Common myeloid progenitor, CD34-positive (primary cell): ENCODE measurements at places on chromosomes 11 and 22.

- no peak overlapping the region for H3K27ac ChIP-seq
- H3K4me3 ChIP-seq, result no peak overlapping the region
- H3K27me3 ChIP-seq, result peaks cover 6% of the 10 kb centered on the region
- H3K36me3 ChIP-seq, result no peaks in the 10 kb centered on the region
- no peaks in the 10 kb centered on the region for H3K4me1 ChIP-seq
- DNase-seq, result no peak
These were observed 55.3 kb downstream of the TRMU start for GRCh38 chr22:46390652-46391301.

DNA sequence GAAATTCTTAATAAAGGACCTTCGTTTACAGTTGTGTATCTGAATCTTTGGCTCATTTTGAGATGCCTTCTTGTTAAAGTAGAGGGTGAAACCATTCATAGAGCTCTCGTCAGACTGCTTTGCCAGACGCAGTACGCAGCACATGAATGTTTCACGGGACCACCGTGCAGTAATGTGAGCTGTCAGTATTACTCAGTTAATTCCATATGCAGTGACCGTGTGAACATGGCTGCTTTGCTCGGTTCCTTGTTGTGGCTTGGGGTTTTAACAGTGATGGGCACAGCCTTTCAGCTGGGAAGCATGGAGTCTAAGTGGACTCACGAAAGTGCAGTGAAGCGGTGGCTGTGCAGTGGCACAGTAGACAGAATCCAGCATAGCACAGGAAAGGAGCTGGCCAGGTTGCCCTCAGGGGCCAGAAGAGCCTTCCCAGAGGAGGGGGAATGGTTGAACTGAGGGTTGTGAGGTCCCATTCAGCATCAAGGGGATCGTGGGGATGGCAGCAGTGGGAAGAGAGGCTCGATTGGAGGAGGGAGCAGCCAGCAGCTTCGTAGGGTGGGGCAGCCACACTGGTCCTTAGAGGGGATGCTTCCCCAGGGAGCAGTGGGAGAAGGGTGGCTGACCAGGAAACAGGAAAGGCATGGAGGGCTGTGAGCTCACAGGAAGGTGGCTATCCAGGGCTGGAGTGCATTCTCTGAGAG, 31.4 kb downstream of the PPFIA1 start:
- no peaks in the 10 kb centered on the region for H3K27me3 ChIP-seq
- peaks cover 6% of the 10 kb centered on the region for H3K36me3 ChIP-seq
- no peak overlapping the region for H3K4me3 ChIP-seq
- DNase-seq, result no peak
- no peak overlapping the region for H3K27ac ChIP-seq

DNA sequence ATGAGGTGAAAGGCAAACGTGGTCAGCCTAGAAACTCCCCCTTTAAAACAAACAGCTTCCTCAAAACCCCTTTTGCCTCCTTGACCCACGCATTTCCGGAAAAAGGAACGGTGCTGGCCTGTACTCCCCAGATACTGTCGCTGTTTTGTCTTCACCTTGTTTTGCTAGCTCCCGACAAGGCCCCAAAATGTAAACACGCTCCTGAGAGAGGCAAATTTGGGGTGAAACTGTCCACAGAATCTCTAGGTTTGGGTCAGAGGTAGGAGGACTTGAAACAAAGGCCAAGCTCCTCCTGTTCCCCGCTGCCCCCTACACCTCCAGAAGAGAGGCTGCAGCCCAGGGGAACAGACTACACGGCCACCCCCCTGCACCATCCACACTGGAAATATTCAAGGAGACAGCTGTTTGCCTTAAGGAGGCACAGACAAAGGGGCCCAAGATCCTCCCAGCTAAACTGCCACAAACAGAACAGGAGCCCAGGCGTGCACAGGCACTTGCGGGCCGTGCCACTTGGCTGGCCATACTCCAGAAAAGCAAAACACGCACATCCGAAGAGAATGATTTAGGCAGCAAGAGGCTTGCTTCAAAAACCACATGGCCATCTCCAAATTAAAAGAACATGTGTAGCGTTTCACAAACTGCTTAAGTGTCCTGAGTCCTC, 160.5 kb upstream of the GRK3 start:
- peak; percentile 65 for DNase-seq
- H3K4me1 ChIP-seq, result peaks cover 67% of the 10 kb centered on the region
- peak overlapping the region; percentile 72 for H3K27ac ChIP-seq
- H3K4me3 ChIP-seq, result peak overlapping the region; percentile 75
- no peaks in the 10 kb centered on the region for H3K27me3 ChIP-seq

GRCh38 chr11:27328614-27329013, 34.4 kb downstream of the CCDC34 start:
- H3K27me3 ChIP-seq, result no peaks in the 10 kb centered on the region
- no peak for DNase-seq
- no peak overlapping the region for H3K4me3 ChIP-seq
- H3K4me1 ChIP-seq, result no peaks in the 10 kb centered on the region

DNA sequence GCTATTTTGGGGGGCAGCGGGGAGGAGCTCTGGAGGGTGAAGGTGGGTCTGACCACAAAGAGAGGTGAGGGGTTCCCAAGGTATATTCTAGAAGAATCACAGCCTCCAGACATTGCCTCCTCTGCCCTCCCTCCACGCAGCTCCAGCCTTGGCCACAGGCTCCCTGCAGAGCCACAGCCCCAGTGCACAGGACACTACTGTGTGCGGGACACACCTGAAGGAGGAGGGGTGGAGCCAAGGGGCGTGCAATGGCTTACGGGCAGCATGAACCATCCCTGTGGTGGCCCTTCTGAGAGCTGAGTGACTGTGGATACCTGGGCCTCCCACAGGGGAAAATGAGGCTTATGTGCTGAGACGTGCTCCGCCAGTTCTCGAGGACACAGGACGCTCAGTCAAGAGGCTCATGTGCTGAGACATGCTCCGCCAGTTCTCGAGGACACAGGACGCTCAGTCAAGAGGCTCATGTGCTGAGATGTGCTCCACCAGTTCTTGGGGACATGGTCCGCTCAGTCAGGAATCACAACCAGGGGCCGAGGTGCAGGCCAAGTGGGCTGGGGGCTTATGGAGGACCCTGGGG, 417.3 kb downstream of the SHANK2 start:
- no peak overlapping the region for H3K27ac ChIP-seq
- no peaks in the 10 kb centered on the region for H3K4me1 ChIP-seq
- H3K4me3 ChIP-seq, result no peak overlapping the region
- H3K27me3 ChIP-seq, result peaks cover 7% of the 10 kb centered on the region
- no peaks in the 10 kb centered on the region for H3K36me3 ChIP-seq

- no peak overlapping the region for H3K4me3 ChIP-seq
- no peaks in the 10 kb centered on the region for H3K36me3 ChIP-seq
- no peaks in the 10 kb centered on the region for H3K27me3 ChIP-seq
These were observed 6.7 kb downstream of the GLYATL2 start for GRCh38 chr11:58837707-58838388.

DNA sequence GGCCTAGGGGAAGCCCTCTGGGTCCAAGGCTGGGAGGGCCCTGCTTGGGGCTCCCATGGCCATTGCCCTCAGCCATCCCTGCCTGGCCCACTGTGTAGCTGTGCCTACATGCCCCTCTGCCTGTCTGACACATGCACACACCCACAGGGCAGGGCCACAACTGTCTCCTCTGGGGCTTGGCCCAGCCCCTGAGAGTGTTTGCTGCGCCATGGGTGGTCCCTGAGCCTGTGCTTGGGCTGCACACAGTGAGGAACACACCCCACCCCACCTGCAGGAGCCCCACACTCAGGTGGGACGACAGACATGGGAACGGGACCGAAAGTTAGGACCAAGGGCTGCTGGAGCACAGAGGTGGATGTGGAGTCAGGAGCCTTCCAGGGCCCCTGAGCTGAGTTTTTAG, 489.5 kb downstream of the TBC1D22A start:
- no peak overlapping the region for H3K4me3 ChIP-seq
- no peaks in the 10 kb centered on the region for H3K36me3 ChIP-seq
- H3K27ac ChIP-seq, result no peak overlapping the region
- H3K27me3 ChIP-seq, result no peaks in the 10 kb centered on the region

GRCh38 chr11:34341931-34342533, 15.8 kb downstream of the ABTB2 start:
- H3K4me1 ChIP-seq, result peaks cover 5% of the 10 kb centered on the region
- H3K27ac ChIP-seq, result no peak overlapping the region
- H3K36me3 ChIP-seq, result no peaks in the 10 kb centered on the region

GRCh38 chr11:78647986-78648875, 73.6 kb upstream of the NARS2 start:
- no peak overlapping the region for H3K4me3 ChIP-seq
- no peaks in the 10 kb centered on the region for H3K27me3 ChIP-seq
- DNase-seq, result no peak
- H3K27ac ChIP-seq, result no peak overlapping the region
- no peaks in the 10 kb centered on the region for H3K4me1 ChIP-seq

DNA sequence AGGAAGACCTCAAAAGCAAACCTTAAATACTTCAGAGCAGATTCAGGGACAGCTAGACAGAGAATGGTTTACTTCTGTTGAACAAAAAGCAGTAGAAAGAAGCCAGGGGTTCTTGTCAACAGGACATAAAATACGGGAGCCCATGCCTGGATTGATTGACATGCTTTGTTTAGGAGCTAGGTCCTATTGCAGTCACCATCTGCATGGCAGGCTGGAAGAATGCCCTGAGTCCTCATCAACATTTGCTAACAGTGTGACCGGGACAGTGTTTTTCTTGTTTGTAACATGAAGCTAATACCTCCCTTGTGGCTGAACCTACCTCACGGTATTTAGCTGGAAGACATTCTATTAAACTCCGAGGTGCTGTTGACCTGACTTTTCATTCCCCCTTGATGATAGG, 225.4 kb downstream of the NTM start:
- H3K27me3 ChIP-seq, result peaks cover 19% of the 10 kb centered on the region
- no peaks in the 10 kb centered on the region for H3K4me1 ChIP-seq
- no peak overlapping the region for H3K27ac ChIP-seq
- no peak for DNase-seq
- H3K36me3 ChIP-seq, result no peaks in the 10 kb centered on the region
- H3K4me3 ChIP-seq, result no peak overlapping the region

- no peak overlapping the region for H3K27ac ChIP-seq
- no peaks in the 10 kb centered on the region for H3K36me3 ChIP-seq
- no peak overlapping the region for H3K4me3 ChIP-seq
- no peaks in the 10 kb centered on the region for H3K27me3 ChIP-seq
- no peak for DNase-seq
These were observed 847.3 kb downstream of the BRD1 start for GRCh38 chr22:48980409-48980808.

DNA sequence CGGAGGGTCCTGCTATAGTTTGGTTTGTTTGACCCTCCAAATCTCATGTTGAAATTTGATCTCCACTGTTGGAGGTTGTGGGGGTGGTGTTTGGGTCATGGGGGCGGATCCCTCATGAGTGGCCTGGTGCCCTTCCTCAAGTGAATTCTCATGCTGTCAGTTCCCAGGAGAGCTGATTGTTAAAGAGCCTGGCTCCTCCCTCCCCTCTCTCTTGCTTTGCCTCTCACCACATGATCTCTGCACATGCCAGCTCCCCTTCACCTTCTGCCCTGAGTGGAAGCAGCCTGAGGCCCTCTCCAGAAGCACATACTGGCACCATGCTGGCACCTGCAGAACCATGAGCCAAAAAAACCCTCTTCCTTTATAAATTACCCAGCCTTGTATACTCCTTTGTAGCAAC, 7.1 kb downstream of the TSPAN18 start:
- H3K27me3 ChIP-seq, result peaks cover 23% of the 10 kb centered on the region
- DNase-seq, result no peak
- H3K36me3 ChIP-seq, result no peaks in the 10 kb centered on the region
- peaks cover 6% of the 10 kb centered on the region for H3K4me1 ChIP-seq
- H3K4me3 ChIP-seq, result no peak overlapping the region
